ENCODE measurements at places on chromosomes 1 and 21. TPM values are rescaled to one million over a fixed set of nuclear protein-coding genes. Genes with fewer than 3 reads are reported as not detected.

GRCh38 chr1:34186741-34187494 lies 10.2 kb downstream of the C1orf94 start:
- no peak for DNase-seq

DNA sequence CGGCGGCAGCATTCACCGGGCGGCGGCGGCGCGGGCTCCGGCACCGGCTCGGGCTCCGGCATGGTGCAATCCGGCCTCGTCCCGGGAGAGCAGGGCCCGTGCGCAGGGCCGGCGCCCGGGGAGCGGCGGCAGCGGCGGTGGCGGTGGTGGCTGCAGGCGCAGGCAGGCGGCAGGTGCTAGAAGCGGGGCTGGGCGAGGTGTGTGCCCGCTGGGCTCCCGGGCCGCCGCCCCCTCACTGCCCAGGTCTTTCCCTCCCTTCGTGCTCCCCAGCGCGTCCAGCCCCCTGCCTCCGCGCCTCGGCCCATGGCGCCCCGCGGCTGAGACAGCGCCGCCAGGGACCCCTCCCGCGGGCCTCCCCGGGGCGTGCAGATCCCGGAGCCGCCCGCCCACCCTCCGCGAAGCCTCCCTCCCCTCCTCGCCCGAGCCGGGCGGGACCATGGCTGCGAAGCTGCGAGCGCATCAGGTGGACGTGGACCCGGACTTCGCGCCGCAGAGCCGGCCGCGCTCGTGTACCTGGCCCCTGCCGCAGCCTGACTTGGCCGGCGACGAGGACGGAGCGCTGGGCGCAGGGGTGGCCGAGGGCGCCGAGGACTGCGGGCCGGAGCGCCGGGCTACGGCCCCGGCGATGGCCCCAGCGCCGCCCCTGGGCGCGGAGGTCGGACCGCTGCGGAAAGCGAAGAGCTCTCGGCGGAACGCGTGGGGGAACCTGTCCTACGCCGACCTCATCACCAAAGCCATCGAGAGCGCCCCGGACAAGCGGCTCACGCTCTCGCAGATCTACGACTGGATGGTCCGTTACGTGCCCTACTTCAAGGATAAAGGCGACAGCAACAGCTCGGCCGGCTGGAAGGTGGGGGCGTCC lies 492 bp downstream of the FOXO6 start:
- DNase-seq, result no peak

ANP32E gene
- total RNA-seq, result 155 TPM

- no peak for DNase-seq
These were observed 3.9 kb downstream of the TMEM125 start for GRCh38 chr1:43273708-43274107.

STYXL2 gene
- not detected for total RNA-seq

CELSR2 gene
- 4.9 TPM for total RNA-seq

DNA sequence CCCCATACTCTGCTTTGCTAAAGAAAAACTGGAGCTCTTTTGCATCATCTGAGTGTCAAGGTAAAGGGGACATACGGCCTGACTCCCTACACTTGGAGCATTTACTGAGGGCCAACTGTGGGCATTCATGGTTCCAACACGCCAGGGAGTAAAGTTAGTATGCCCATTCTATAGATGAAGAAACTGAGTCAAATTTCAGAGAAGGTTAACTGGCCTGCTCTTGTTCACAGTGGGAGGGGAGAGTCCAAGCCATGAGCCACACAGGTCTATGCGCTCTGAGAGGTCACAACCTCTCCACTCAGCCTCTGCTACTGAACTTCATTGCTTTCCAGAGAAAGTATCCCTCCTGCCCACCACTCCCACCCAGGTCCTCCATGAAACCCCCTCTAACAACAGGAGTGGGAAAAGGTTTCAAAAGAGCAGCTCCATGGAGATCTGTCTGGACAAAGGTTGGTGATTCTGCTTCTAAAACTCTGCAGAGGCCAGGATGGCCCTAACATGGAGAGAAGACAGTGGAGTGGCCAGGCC lies 6.8 kb upstream of the KCNN3 start:
- DNase-seq, result no peak

DNA sequence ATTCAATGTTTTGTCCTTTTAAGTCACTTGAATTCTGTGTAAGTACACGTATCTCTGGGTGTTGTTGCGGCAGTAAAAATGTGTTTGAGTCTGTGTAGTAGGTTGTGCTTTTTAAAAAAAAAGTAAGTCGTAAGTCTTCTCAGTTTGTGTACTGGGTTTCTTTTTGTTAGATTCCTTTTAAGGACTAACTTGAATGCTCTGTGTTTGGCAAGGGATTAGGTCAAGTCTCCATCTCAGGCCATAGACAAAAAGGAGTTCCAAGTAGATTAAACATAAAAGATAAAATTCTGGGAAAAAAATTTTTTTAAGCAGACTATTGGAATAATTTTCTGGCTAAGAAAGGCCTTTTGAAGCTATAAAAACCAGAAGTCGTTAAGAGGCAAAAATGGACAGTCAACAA lies 113.1 kb downstream of the ATP5PO start:
- no peak for DNase-seq

SPATA46 gene
- total RNA-seq, result not detected

DNA sequence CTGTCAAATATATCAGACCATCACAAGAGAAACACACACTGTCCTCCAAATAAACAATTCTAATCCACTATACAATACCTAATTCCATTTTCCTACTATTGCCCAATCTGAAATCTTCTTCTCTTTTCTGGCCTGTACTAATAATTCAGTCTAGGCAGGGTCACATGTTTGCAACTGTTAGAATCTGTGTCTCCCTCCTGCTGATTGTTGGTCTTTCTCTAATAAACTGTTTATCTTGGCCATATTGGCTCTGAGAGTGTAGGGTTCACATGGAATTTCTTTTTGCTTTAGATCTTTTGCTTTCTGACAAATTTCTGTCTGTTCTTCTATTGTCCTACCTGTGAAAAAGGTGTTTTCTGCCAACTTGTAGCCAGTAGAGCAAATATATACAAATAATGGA lies 319.9 kb upstream of the ADAMTS5 start:
- no peak for DNase-seq

C8A gene
- total RNA-seq, result not detected

GRCh38 chr1:94106716-94107115 lies 14.2 kb downstream of the ABCA4 start:
- DNase-seq, result no peak

AKNAD1 gene
- not detected for total RNA-seq

DNA sequence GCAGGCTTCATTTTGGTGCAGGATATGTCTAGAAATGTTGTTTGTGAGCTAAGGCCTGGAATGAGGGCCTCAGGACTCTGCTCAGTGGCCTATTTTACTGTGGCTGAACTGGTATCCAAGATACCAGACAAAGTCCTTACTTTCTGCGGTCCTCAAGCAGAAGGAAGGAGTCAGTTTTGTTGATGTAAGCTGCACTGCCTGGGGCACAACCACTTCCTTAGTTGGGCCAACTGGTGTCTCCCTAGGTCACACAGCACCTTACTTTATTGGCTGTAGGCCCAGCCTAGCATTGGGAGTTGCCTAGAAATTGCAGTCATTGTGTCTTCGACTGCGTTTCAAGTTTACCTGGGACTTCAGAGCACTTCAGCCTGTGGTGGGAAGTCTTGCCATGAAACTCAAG lies 1322.7 kb downstream of the AMY1C start:
- DNase-seq, result no peak

- no peak for DNase-seq
These were observed 1.6 kb upstream of the OR10T2 start for GRCh38 chr1:158400871-158401270.

OPRD1 gene
- not detected for total RNA-seq

DNA sequence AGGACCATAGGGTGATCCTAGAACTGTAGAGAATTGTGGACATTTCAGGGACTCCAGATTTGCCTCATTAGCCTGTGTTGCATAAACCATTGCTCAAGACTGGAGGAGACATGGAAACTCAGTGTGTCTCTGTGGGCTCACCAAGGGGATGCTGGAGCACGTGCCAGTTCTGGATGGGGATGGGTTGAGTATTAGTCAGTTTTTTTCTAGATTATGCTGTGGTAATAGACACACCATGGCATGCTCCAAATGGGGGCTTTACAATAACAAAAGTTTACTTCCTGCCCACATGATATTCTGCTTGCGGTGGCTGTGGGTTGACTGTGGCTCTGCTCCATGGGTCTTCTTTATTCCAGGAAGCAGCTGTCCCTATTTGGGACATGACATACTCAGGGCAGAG lies 125.4 kb downstream of the FOXD2 start:
- peak; percentile 29 for DNase-seq

DNA sequence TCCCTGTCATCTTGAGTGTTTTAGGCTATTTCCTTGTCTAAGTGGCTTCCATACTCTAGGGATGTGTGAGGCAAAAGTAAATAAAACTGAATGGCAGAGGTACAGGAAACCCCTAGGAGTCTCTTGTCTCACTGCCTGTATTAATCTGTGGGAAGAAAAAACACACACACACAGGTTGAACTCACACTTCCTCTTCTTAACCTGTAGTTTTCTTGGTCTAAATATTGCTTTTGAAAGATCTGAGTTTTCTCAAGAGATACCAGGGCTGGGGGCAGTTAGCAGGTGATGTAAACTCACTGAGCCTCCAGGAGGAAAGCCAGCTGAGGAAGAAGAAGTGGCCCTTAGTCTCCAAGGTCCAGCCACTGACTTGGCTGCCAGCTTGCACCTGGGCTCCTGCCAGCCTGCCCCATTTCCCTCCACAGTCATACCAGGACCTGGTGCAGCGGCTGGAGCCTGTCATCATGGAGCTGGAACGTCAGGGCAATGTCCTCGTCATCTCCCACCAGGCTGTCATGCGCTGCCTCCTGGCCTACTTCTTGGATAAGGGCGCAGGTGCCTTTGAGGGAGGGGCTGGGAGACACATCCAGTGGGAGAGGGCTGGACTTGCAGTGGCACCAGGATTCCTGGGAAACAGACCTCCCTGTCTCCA lies 16.9 kb downstream of the PFKFB2 start:
- DNase-seq, result no peak

DNA sequence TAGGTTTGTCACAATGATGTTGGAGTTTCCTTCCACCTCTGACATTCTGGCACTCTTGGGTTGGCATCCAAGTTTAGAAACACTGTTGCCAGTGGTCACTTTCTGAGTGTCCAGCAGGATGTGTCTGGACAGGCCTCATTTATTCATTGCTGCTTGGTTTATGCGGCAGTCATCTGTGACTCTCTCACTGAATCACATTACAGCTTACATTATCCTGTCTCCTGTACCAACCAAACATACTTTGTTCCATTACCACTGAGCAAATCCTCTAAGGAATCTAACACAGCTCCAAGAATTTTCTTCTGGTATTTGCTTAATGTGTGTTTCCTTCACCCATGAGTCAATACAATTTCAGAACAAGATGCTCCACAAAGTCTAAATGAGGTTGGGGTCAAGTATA lies 19.9 kb downstream of the SGIP1 start:
- DNase-seq, result no peak

STXBP3 gene
- total RNA-seq, result 41.8 TPM
